ENCODE measurements at places on chromosomes 5 and 9. TPM values are rescaled to one million over a fixed set of nuclear protein-coding genes. Genes with fewer than 3 reads are reported as not detected.

Gene LMAN2
- total RNA-seq, result 274 TPM

Gene PLGRKT
- 53.0 TPM for total RNA-seq

Gene CAMK2A
- total RNA-seq, result not detected

Gene IFNA6
- not detected for total RNA-seq

Gene IRX1
- not detected for total RNA-seq

Gene PLAA
- 22.3 TPM for total RNA-seq

GRCh38 chr5:176726746-176727527 lies 79.7 kb downstream of the TSPAN17 start:
- no peak for DNase-seq

DNA sequence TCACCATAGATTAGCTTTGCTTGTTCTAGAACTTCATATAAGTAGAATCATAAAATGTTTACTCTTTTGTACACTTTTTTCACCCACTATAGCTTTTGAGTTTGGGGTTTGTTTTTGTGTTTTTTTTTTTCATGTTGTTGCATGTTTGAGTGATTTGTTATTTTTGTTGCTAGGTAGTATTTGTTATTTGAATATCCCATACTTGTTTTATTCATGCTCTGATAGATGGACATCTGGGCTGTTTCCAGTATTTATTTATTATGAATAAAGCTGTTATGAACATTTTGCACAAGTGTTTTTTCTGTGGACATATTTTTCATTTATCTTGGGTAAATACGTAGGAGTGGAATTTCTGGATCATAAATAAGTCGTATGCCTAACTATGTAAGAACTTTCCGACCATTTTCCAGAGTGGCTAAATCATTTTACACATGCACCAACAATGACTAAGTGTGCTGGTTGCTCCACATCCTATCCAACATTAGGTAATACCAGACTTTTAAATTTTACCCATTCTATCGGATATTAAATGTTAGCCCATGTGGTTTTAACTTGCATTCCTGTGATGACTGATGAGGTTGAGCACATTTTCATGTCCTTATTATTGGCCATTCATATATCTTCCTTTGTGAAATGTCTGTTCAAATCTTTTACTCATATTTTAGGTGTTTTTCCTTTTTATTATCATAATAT lies 69.1 kb upstream of the NR4A3 start:
- DNase-seq, result no peak

DNA sequence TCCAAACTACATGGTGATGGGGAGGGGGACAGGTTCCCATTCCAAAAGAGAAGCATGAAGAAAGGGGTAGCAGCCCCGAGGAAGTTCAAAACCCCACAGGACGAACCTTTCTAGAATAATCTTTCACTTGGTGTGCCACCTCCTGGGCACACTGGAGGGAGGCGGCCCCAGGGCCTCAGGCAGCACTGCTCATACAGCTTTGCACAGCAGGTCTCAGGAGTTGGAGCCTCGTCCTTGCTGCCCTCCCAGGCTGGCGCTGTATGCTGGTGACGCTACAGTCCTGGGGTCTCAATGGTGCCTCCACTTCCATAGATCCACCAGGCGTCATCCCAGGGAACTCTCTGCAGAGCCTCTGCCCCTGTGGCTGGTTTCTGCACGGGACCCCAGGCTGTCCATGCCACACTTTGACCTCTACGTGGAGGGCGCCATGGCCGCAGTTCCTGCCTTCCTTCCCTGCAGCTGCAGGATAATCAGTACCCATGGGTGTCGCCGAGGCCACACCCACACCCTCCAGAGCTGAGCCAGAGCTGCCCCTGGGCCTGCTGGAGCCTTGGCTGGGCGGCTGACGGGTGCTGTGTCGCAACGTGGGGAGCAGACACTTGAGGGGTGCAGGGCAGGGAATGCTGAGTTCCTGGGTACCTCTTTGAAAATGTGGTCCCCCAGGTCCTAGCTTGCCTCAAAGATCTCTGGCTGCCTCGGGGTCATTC lies 95.3 kb downstream of the COL5A1 start:
- no peak for DNase-seq

- no peak for DNase-seq
Observed at GRCh38 chr5:54608423-54609085, 91.0 kb downstream of the SNX18 start.

GRCh38 chr9:23342291-23342690 lies 483.7 kb downstream of the ELAVL2 start:
- no peak for DNase-seq

All from NCI-H460 (cell line).